ENCODE measurements at places on chromosomes 4 and X. TPM values are rescaled to one million over a fixed set of nuclear protein-coding genes. Genes with fewer than 3 reads are reported as not detected.

GRCh38 chrX:125131164-125131563 lies 188.5 kb upstream of the TEX13C start:
- DNase-seq: no peak

The XG gene
- total RNA-seq: not detected

- no peak for DNase-seq
These were observed 46.1 kb downstream of the CXorf58 start for GRCh38 chrX:23953908-23954269.

DNA sequence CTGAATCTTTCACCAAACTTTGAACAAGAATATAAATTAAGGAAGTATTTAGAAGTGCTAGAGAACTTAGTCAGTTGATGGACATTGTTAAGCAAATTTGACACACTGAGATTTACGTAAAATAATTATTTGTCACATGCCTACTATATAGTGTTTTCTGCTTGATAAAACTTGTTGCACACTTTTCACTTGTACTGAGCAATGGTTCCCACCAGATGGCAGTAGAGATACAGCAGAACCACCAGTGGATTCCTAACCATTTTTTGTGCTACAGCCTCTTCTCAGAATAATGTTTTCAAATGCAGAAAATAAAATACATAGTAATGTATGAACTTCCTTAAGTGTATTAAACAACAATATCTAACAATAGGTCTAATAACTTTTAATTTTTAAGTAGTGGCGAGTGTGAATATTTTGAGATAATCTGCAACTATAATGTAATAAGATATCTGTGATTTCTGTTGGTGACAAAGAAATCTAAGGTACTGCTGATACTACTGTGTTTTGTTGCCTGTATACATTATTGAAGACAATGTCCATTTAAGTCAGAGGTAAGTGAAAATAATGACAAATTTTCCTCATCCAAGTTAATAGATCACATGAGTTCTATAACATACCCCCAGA lies 81.2 kb downstream of the APOOL start:
- no peak for DNase-seq

GRCh38 chrX:119201570-119201969 lies 34.5 kb upstream of the PGRMC1 start:
- DNase-seq: no peak

- no peak for DNase-seq
These were observed 315.4 kb downstream of the PPP3CA start for GRCh38 chr4:101031971-101032370.

DNA sequence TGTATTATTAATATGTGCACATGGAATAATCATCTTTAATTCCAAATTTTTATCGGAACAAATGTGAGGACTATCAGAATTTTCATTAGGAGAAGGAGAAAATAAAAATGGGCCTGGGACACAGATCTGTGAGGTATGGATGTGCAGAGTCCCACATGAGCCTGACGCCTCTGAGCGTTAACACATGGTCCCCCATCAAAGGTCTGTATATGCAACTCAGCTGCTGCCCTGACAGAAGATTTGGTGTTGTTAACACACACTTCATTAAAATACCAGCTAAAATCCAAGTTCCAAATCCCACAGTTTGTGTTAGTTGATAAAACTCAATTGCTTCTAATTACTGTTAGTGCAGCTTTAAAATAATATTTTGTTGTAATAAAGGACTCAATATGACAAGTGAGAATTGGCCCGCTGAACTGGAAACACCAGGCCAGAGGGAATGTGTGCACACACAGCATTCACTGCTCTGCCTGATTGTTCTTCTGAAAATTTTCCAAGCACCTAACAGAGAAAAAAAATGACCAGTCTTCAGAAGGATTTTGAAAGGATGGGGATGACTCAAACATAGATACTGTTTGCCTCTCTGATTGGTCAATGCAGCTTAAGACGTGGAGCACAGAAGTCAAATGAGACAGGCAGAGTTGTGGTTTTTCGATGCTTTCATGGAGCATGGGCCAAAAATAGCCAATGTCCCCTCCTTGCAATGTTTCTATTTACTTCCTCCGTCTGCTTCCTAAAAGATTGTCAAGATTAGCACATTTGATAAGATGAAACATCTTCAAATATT lies 266.6 kb downstream of the NKX6-1 start:
- DNase-seq: no peak

The EDNRA gene
- not detected for total RNA-seq

The ATP1B4 gene
- total RNA-seq: not detected

The ALAS2 gene
- not detected for total RNA-seq

DNA sequence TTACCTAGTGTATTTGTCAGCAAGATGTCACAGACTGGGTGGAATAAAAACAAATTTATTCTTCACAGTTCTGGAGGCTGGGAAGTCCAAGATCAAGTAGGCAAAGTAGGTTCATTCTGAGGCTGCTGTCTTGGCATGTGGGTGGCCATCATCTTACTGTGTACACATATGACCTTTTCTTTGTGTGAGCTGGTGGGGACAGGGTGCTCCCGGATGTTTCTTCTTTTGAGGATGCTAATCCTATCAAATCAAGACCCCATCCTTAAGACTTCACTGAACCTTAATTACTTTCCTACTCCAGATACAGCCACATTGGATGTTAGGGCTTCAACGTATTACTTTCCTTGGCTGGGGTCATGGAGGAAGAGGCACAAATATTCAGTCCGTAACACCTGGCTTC lies 74.0 kb downstream of the TLL1 start:
- no peak for DNase-seq

The XAGE1A gene
- total RNA-seq: not detected

DNA sequence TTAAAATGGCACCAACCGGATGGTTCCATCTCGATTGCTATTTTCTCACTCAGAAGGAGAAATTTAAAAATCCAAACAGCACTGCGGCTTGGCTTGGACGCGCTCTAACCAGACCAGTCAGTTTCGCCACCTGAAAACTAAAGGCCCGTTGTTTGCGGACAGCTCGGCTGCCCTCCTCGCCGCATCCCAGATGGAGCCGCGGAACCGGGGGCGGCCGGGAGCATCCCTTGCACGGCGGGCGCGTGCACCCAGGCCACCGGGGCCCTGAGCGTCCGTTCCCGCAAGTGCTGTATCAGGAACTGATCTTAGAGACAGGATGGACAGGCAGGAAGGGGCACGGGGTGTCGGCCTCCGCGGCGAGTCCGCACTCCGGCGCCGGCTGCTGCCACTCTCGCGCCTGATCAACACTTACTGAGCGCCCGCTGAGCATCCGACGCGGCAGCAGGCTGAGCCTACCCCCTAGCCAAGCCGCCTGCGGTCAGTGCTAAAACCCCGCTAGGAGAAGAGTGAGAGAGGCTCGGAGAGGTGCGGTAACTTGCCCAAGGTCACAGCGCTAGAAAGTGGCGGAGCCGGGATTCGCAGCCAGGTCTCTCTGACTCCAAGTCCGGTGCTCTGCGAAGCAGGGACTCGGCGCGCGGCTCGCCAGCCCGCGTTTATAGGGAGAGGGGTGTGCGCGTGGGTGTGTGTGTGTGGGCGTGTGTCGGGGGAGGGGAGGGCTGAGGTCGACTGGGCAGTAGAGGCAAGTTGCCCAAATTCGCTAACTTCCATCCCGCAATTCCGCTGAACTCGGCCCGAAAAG lies at the start of gene CITED1:
TSS of gene CITED1 (minus strand) at position 629 of the 799 bp plus-strand sequence. CDS start 3,045 bp downstream, outside the sequence.
- DNase-seq: no peak

- no peak for DNase-seq
These were observed 836.6 kb upstream of the PRKX start for GRCh38 chrX:4550018-4550417.

- DNase-seq: no peak
These were observed 2.2 kb downstream of the AR start for GRCh38 chrX:67545893-67546495.

DNA sequence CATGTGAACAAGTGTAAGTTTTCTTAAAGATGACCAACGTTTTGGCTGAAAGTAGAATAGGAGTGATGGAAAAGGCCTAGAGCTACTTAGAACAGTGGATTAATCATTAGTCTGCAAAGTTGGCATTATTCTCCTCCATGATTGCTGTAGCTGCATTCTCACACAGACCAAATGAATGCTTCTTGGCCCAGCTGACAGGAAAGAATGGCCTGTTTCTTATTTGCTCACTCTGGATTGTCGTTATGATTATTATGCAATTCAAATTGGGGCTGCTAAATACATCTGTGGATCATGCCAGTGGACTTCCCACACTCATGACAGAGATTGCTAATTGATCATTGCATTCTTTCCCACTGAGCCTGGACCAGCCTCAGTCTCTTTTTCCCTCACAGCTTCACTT lies 285.0 kb downstream of the STIM2 start:
- no peak for DNase-seq

- no peak for DNase-seq
These were observed 297.6 kb upstream of the STS start for GRCh38 chrX:6849716-6850414.

DNA sequence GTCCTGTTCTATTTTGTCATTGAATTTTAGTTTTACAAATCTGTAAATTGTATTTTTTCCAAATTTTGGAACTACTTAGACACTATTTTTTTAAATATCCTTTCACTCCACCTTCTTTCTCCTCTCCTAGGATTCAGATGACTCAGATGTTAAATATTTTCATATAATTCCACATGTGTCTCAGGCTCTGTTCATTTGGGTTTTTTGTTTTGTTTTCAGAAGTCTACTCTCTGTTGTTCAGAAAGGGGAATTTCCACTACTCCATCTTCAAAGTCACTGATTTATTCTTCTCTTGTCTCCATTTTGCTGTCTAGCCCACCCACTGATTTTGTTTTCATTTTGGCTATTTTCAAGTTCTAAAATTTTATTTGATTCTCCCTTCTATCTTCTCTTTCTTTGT lies 264.0 kb upstream of the SLIT2 start:
- no peak for DNase-seq

The TMPRSS11B gene
- total RNA-seq: not detected

DNA sequence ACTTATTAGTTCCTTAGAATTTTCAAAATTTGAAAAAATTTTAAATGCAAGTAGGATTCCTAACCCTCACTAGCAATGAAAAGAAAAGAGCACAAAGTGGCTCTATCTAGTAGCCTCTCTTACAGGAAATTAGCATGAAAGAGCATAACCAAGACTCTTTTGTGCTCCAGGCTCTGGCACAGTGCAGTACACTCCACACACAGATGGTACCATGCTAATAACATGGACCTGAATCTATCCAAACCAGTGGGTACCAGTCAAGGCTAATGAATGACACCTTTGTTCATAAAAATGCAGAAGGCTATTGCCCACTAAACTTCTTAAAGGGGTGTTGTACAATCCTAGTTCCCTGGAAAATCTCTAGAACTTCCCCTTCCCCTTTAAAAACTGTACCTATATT lies 119.0 kb downstream of the MANBA start:
- no peak for DNase-seq

- no peak for DNase-seq
These were observed 414.4 kb downstream of the SMARCA1 start for GRCh38 chrX:129108936-129109335.

DNA sequence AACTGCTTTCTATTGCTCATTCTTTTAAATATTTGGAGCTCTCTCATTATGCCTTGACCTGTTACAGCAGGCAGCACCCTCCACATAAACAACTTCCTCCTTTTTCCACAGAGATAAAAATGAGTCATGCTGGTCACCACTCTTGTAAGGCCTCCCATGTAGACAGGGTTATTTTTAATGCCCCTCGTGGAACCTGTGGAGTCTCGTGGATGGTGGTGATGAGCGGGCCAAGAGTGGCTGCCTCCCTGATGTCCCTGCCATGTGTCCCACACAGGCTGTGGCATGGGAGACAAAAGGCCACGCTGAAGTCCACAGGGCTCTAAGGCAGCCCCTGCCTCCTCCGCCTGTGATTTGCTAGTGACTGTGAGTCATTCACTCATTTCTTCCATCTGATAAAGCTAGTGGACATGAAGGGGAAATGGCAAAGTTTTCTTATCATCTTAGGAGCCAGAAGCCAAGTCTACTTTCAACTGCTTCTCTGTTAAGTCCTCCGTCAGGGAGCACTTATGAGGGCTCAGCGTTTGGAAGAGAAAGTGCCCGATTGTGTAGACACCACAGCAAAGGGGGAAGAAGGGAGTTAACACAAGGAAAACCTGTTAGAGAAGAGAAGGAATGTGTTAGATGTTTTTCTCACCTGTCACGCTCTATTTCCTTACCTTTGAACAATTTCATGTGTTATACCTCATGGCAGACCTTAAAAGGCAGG lies 121.6 kb upstream of the FAT1 start:
- no peak for DNase-seq

DNA sequence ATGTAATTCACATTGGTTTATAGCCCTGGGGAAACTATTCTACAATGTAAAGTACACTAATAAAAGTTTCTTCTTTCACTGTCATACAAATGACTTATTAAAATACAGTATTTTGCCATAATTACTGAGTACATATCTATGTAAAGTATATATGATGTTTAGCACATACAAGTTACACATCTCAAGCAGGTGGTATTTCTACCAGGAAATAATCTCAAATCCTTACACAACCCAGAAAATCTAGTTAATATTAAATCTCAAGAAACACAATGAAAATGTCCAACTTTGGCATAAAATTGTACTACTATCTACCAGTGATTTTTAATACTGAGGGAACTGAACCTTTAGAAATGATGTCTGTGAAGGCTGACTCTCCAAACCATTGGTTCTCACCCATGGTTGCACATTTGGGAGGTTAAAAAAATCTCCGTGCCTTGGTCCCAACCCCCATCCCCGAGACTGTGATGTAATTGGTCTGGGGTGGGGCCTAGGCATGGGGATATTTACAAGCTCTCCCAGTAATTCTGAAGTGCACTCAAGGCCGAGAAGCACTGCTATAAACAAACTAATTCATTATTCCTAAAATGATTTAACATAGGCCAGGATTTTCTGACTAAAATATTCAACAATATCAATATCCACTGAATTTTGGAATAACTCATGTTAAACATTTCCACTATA lies 27.6 kb downstream of the MAP3K15 start:
- no peak for DNase-seq

DNA sequence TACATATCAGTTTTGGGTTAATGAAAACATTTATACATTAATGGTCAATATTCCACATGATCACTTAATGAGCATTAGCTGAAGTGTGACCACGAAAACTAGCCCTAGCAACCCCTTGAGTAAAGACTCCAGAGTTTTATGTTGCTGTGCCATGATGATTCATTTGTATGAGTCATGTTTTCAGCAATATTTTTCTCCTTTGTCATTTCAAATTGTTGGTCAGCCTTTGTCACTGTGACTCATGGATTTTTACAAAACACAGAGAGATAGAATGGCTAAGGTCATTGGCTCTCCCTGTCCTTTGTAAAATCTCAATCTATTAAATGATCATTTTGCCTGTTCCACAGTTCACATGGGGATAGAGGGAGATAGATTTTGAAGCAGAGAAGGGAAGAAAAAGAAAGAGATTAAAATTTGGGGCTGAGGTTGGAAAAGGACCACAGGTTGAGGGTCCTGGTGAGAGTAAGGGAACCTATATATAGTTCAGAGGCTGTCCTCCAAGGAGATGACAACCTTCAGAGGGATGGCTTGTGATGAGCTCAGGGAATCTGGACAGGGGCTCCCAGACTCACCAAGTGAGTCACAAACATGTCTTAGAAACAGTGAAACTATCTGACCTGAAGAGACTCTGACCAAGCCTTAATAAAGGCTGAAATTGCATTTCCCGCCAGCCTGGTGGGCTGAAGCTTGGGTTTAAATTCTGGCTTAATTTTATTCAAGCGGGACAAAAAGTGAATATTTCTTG lies 25.6 kb downstream of the NR0B1 start:
- no peak for DNase-seq

The TACR3 gene
- total RNA-seq: not detected

Data from naive thymus-derived CD8-positive, alpha-beta T cell (primary cell).